Right ventricle myocardium superior (tissue), 1 donor: ENCODE measurements at places on chromosomes 3 and 15.
A peak's percentile ranks its signal among the peaks of the same experiment; 100 is the strongest.

DNA sequence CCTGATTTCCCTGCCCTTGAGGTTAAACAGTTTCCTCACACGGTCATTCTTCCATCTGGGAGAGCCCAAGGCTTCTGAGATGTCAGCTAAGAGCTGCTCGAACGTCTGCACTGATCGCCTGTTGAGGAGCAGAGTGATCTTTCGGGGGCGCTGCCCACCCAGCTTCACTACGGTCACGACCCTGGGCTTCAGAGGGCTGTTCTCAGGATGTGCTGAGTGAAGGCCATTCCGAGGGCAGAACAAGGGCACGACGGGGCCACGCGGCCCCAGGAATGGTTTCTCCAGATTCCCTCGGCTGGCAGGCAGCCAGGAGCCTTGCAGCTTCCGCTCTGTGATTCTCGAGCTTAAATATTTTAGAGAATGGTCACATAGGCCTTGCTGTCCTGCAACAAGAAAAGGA is 25.7 kb downstream of the DCLK3 start:
- DNase-seq: peak; percentile 84

- no peak for DNase-seq
Observed at GRCh38 chr15:62462268-62462667, 297.2 kb upstream of the C2CD4B start.

- no peak for DNase-seq
Observed at GRCh38 chr15:72999586-72999985, 52.7 kb upstream of the NEO1 start.

GRCh38 chr3:71048948-71049347 is 534.6 kb downstream of the FOXP1 start:
- DNase-seq: peak; percentile 46

DNA sequence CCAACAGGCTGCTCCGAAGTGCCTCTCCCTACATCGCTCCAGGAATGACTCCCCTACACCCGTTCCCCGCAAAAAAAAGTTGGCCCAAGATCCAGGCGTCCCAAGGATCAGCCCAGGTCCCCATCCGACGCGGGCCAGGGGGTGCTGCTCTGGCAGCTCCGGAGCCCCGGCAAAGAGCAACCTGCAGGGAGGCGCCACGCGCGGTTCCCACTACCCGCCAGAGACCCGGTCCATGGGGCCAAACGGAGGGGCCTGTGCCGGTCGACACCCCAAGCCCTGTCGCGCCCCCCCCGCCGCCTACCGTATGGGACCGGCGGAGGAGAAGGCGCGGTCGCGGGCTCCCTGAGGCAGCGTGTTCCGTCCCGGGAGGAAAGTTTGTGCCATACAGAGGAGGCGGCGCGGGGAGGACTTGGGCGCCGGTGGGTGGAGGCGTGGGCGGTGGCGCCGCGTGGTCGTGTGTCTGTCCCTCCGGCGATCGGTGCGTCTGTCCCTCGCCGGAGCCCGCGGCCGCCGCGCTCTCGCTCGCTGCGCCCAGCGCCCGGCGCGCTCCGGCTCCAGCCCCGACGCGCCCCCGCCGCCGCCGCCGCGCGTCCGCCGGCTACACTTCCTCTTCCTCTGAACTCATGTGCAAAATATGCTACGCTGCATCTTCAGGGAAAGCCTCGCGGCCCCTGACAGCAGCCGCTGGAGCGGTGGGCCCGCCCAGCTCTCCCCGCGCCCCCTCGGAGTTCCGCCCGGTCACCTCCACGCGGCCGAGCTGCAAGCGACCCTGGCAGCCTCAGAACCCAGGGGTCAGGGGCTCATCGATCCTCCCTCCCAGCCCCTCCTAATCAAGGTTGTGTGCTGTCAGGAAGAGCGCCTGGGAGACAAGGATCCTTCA is at the start of gene RFTN1:
RFTN1 (minus strand) TSS at position 559 of the 880 bp plus-strand sequence. CDS start 19,830 bp downstream, outside the sequence.
- peak; percentile 80 for DNase-seq

- DNase-seq: no peak
Observed at GRCh38 chr3:11549580-11550140, 94.1 kb downstream of the VGLL4 start.

DNA sequence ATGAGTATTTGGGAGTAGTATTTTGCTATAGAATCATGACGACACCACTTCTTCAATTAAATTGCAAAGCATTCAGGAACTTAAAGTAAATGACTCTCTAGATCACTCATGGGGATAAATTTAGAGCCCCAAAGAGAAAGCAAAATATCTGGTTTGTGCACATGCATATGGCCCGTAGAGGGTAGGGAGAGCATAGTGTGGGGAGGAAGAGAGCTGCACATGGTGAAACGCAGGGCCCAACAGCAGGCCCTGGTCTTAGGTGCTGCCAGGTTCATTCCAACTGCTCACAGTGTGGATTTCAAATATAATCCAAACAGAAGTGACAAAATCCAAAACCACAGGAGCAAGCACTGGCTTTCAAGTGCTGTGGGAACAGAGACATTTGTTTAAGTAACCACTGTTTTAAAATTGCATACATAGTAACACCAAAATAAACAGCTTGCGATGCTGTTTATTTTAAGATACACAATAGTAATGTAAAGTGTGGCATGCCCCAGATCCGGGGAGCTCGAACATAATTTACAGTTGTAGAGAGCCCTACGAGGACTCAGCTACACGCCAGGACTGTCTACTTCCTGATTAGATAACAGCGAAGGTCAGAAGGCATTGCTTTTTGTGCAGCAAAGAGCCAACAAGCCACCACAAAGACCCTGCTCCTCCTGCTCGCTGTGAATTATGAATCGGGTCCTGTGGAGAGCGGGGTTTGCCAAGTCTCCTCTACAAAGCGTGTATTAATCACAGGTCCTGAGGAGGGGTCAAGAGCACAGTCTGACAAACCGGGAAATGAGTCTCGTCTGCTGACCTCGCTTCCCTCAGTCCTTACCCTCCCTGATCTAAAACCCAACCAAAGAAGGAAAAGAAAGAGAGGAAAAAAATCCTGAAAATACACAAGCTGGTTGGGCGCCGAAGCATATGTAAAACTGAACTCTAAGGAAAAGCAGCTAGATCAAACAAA is 80.6 kb downstream of the MEIS2 start:
- DNase-seq: no peak

DNA sequence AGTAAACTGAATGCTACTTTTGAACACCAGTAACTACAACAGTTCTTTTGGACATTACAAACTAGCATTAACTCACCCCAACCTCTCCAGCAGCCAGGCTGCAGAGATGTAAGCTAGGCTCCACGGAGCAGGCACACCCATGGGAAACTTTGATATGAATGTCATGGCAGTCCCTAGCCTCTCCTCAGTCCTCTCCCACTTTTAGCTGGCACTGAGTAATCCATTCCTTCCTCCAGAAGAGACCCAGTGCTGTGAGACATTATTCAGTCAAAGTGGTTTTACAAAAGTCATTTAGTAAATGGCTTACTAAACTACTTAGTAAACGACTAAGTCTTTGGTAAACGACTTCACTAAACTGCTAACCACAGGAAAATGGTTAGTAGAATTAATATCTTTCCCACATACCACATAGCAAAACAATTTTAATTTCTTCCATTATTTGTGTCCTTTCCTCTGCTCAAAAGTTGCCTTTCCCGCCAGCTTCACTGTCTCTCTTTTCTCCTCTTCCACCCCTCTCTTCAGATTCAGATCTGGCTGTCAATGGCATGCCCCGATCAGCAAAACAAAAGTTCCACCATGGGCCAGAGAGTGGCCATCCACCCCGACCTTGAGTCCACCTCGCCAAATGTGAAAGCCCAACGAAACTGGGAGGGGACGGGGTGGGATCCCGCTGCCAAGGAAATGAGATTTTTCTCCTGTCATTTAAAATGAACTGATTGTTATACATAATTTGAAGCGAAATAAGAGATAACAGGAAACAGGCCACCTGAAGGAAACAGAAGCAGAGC is 67.5 kb upstream of the TJP1 start:
- no peak for DNase-seq

- DNase-seq: no peak
Observed at GRCh38 chr15:52340093-52340492, 44.5 kb upstream of the MYO5C start.

DNA sequence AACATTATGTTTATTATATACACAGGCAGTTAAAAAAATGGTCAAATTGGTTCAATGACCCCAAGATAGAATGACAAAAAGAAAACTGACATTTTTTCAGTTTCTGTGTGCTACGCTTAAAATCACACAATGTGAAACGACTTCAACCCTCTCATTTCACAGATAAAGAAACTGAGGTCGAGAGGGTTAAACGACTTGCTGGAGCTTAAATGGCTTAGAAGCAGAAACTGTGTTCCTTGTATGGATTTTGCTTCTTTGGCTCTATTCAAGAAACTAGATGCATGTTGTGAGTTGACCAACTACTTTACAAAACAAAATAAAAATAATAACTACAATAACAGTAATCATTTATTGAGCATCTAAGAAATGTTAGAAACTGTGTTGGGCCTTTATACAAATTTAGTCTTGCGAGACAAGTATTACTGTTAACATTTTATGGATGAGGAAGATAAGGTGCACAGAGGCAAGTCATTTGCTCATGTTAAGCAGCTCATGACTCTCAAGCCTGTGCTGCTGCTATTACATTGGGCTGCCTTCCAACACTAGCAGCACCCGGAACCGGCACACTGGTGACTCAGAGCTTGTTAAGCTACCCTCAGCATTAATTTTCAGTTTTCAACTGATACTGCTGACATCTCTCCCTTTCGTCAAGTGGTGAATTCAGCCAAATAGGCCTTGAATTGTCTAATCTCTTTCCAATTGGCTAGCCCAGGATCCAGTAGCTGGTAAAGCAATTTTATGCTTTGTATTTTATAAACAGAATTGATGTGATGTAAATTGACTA is 487.6 kb downstream of the NAALADL2 start:
- peak; percentile 66 for DNase-seq

- no peak for DNase-seq
Observed at GRCh38 chr15:89370978-89371227, 36.3 kb upstream of the POLG start.

- DNase-seq: no peak
Observed at GRCh38 chr15:91302588-91303439, 202.8 kb downstream of the SV2B start.

DNA sequence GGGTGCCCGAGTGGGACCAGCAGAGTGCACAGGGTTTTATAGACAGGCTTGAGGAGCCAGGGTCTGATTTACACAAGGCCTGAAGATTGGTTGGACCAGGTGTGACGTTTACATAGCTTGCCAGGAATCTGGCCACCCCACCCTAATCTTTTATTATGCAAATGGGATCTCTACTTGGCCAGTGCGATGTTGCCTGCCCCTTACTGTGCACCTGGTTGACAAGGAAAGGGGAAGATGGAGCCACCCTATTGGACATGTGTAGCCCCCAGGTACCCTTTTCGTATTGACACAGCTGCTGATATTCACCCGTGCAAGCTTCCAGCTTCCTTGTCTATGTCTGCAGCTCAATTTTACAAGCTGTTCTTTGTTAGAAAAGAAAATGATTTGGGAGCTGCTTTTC is 132.0 kb downstream of the ARNT2 start:
- DNase-seq: no peak

- DNase-seq: no peak
Observed at GRCh38 chr15:29451201-29451781, 181.7 kb upstream of the NSMCE3 start.

- no peak for DNase-seq
Observed at GRCh38 chr3:171231361-171231760, 204.8 kb upstream of the SLC2A2 start.

DNA sequence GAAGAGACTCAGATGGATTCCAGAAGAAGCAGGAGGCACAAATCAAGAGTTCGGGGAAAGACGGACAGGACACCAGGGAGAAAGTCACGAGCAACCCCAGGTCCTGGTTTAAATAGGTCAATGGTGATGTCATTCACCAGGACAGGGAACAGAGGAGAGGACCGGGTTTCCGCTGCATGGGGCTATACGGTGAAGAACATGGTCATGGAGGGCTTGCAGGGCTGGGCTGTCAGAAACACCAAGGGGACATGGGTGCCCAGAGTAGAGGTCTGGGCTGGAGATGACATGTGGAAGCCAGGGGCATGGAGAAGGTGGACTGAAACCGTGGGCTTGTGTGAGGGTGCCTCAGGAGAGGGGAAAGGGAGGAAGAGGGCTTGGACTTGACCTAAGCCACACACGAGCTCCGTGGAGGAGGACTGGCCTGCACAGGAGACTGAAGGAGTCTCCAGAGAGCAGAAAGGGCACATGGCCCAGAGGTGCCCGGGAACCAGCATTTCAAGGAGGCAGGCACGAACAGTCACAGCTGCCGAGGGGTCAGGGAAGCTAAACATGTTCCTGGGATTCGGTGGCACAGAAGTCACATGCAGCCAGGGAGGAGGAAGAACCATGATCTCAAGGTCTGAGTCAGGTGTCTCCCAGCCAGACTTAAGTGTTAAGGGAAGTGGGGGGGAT is 54.2 kb upstream of the RPL32 start:
- peak; percentile 45 for DNase-seq

GRCh38 chr3:14274999-14275961 is 96.7 kb downstream of the LSM3 start:
- DNase-seq: no peak

GRCh38 chr3:183180110-183180783 is 17.7 kb upstream of the LAMP3 start:
- no peak for DNase-seq

GRCh38 chr3:147408188-147409100 is 721 bp upstream of the ZIC1 start:
- no peak for DNase-seq

DNA sequence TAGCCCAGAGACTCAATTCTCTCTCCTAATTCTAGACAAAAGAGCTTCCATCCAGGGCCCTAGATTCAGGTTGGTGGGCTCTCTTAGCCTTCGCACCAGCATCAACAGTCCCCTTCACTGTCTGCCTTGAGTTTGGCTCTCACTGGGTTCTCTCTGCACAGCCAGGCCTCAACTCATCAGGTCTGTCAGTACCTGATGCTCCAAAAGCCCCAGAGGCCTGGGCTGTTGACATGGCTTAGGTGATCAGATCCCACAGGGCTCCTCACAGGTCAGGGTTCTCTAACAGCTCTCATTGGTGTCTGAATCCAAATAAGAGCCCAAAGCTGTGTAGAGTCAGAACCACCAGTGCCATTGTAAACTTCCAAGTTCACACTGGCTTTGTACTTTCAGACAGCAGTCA is 206.6 kb upstream of the PPP2R3A start:
- DNase-seq: no peak

DNA sequence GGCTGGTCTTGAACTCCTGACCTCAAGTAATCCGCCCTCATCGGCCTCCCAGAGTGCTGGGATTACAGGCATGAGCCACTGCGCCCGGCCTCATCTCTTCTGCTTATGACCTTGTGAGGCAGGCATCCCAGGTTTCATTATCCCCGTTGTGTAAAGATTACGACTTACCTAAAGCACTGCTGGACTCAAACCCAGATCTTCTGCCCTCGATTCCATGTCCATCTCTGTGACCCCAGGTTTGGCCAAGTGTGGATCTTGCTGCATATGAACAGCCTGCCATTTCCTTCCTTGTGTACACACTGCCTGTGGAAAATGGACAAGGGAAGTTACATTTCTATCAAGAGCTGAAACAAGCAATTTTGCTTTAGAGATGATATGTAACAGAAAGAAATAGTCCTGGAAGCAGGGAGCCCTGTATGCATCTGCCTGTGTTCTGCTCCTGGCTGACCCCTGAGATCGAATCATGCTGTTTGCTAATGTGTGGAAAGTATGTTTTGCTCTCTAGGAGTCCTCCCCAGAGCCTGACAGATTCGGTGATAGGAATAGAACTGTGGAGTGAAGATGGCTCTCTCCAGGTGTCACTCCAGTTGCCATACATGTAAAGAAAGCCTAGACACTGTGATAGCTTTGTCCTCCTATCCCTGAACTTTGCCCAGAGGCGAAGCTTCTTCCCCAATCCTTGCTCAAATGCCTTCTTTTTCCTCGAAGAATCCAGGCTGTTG is 11.8 kb upstream of the LIPC start:
- DNase-seq: no peak
